NK-92 treated with Interleukin-12 subunit alpha and Interleukin-12 subunit beta, amount 100 ng/mL, for 24 hours (cell line): ENCODE measurements at places on chromosomes 12 and 14.

DNA sequence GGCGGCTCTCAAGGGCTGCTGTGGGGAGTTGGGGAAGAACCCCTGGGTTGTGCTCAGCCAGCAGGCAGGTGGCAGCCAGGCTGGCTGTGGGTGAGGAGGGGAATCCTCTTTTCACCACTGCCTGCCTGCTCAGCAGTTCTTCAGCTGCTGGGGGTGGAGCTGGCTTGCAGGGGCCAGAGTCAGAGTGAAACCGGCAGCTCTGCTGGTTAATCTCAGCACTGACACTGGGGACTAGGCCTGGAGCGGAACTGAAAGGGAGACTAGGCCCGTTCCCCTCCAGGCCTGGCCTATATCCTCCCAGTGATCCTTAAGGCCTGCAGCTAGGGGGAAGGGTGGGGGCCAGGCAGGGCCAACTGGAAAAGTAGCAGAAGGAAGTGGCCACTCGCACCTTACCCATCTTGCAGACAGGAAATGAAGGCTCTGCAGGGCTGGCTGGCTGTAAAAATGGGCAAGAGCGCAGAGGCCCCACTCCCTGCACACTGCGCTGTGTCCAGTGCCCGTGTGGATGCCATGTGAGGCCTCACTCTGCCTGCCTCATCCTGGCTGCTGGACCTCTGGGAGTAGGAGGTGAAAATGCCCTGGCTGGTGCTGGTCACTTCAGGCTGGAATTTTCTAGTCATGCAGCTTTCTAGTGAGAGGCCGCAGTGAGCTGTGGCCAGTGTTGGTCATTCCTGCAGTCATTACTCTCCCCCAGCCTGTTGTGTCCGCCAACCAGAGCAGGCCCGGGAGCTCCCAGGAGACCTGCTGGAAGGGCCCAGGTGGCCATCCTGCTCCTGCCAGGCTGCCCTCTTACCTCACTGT is 39.4 kb downstream of the SH2B3 start:
- DNase-seq = peak; percentile 72

DNA sequence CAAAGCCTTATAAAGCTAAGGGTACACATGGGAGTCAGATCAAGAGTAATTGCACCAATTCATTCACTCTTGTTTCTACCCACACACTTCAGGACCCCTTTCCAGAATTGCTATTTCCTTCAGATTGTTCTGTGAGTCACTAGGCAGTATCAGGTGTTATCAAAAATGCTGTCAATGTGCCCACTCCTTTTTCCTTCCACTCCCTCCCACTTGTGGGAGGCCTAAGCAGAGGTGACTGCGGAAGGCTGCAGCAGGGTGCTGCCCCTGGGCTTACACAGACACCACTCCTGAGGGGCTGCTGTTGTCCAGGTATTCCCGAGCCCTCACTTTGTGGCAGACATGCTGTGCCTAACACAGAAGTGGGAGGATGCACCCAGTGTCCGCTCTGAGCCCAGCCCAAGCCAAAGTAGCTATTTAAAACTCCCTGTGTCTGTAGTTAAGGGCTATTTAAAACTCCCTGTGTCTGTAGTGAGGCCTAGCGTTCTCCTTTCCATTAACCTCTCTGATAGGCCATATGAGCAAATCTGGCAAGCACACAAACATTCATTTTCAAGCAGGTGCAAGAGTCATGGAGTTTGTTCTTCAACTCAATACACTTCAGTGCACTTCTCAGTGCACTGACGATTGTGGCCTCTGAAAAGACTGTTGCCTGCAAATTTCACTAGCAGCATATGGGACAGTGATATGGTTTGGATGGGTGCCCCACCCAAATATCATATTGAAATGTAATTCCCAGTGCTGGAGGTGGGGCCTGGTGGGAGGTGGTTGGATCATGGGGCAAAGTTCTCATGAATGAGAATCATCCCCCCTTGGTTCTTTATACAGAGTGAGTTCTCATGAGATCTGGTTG is 117.8 kb downstream of the PHLDA1 start:
- no peak for DNase-seq

DNA sequence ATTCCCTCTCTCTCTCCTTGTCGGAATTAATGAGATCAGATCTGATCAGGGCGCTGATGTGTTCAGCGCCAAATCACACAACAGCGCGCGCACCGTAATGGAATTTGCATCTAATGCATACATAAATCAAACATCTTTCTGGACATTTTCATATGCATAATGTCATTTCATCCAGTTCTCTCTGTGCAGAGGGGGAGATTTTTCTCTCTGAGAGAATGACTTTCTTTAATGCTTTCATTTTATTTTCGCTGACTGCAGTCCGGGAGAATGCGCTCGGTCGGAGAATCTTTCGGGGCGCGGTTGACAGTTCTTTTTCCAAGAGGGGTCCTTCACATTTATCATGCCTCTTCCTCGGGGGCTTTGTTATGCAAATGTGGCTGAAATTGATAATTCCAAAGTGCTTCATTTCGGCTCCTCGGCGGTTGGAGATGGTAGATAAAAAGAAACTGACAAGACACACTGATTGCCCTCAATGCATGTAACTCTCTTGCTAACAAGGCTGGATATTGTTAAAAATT is 615.9 kb downstream of the VRK1 start:
- no peak for DNase-seq

GRCh38 chr14:66293533-66294105 is 192.6 kb upstream of the CCDC196 start:
- no peak for DNase-seq

DNA sequence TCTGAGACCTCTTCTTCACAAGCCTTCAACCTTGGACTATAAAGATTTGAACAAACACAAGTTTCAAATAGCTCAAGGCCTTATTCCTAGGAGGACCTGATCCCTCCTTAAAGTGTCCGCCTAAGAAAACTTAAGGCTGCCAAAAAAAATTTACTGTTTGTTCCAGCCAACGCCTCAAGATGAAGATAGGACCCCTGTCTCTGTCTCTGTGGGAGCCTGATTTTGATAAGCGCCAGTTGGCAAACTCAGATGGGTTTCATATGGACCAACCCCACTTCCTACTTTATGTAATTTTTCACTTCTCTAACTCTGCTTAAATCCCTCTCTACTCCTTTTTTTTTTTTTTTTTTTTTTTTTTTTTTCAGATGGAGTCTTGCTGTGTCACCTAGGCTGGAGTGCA is 11.0 kb downstream of the FKBP3 start:
- DNase-seq = no peak

DNA sequence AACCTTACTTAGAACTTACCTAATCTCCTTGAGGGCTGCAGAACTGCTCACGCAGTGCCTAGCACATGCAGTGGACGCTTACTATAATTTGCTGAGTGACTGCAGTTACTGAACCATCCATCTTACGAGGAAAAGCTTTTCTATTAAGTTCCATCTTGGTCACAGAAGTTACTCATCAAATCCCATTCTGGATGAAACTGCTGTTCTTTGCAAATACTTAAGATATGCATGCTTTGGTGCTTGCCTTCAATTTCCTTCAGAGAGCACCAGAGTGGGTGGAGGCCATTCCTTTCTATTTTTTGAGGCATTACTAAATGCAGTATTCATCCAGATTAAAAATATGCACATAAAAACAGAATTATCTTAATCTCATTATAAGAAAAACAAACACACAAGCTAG is 17.7 kb upstream of the PELI2 start:
- DNase-seq = no peak

GRCh38 chr12:53824001-53824712 is 72.4 kb upstream of the CISTR start:
- no peak for DNase-seq

DNA sequence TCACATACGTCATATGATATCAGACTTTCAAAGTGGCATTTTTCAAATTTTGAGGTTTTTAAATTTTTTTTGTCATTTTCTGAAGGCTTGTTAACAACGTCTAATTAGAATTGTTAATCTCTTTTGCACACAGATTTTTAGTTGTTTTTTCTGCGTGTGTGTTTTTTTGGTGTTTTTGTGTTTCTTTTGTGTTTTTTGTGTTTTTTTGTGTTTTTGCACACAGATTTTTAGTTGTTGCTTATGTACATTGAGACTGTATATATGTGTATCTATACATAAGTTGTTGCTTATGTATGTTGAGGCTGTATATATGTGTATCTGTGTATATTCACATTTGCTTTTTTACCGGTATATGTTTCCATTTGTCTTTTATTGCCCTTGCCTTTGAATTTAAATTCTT is 30.8 kb downstream of the ARID2 start:
- DNase-seq = no peak

DNA sequence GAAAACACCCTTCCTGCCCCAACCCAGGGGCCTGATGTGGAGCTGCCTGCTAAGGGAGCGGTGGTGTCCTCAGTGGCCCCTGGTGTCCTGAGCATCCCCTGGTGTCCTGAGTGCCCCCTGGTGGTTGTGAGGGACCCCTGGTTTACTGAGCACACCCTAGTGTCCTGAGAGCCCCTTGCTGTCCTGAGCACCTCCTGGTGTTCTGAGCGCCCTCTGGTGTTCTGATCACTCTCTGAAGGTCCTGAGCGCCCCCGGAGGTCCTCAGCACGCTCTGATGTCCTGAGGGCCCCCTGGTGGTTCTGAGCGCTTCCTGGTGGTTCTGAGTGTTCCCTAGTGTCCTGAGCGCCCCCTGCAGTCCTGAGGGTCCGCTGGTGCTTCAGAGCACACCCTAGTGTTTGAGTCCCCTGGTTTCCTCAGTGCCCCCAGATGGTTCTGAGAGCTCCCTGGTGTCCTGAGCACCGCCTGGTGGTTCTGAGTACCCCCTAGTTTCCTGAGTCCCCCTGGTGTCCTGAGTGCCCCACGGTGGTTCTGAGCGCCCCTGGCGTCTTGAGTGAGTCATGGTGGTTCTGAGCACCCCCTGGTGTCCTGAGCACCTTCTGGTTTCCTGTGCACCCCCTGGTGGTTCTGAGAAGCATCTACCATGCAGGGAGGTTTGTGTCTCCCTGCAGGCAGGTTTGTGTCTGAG is 1004.2 kb downstream of the TMEM121 start:
- no peak for DNase-seq

GRCh38 chr14:53767566-53767965 is 189.1 kb downstream of the BMP4 start:
- no peak for DNase-seq

DNA sequence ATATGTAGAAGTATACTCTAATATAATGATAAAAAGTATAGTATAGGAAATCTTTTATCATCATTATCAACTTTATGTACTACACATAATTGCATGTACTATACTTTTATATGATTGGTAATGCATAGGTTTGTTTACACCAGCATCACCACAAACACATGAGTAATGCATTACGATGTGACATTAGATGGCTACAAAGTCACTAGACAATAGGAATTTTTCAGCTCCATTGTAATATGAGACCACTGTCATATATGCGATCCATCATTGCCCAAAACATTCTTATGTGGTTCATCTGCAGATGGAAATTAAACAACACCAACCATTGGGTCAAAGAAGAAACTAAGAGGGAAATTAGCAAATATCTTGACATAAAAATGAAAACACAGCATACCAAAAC is 4.4 kb downstream of the ADAM20 start:
- DNase-seq = no peak

DNA sequence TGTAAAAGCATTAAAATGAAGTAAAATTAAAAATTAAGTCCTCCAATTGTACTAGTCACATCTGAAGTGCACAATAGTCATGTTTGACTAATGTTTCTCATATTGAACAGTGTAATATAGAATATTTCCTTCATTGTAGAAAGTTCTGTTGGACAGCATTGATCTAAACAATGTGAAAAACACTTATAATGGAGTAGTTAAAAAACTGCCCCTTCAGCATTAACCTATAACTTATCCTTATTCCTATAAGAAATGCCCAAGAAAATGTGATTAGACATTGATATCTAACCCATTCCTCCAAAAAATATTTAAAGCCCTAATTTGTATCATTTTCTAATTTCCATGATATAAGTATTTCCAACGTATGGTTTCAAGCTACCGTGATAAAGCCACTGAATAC is 210.7 kb downstream of the RASSF9 start:
- DNase-seq = no peak

GRCh38 chr14:58331111-58331510 is 32.8 kb downstream of the ARID4A start:
- DNase-seq = no peak

- no peak for DNase-seq
Observed at GRCh38 chr12:96350982-96351381, 49.3 kb downstream of the CDK17 start.

- no peak for DNase-seq
Observed at GRCh38 chr14:39366460-39367386, 65.5 kb downstream of the FBXO33 start.

- no peak for DNase-seq
Observed at GRCh38 chr14:93100100-93100499, 15.6 kb downstream of the ITPK1 start.

DNA sequence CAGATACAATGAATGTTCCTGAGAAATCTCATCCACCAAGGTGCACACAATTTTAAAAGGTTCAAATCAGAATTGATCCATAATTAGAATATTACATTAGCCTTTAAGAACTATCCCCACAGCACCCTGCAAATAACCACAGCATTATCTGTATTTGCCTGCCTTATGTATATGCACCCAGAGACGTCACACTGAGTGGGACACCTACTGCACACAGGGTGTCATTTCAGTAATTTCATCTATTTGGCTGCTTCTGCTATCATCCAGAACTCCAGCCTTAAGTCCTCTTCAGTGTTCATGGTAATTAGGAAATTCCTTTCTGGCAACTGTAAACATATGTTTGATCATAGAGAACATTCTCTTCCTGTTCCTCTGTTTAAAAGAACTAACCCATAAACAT is 298.4 kb downstream of the SYT1 start:
- DNase-seq = no peak

DNA sequence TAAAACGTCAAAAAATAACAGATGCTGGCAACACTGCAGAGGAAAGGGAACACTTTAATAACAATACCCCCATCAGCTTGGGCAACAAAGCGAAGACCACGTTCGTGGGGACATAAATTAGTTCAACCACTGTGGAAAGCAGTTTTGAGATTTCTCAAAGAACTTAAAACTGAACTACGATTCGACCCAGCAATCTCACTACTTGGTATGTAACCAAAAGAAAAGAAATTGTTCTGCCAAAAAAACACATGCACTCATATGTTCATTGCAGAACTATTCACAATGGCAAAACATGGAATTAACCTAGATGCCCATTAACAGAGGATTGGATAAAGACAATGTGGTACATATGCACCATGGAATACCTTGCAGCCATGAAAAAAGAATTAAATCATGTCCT is 81.2 kb upstream of the RAP1B start:
- DNase-seq = no peak

- no peak for DNase-seq
Observed at GRCh38 chr12:119176267-119177055, 2.3 kb upstream of the HSPB8 start.

DNA sequence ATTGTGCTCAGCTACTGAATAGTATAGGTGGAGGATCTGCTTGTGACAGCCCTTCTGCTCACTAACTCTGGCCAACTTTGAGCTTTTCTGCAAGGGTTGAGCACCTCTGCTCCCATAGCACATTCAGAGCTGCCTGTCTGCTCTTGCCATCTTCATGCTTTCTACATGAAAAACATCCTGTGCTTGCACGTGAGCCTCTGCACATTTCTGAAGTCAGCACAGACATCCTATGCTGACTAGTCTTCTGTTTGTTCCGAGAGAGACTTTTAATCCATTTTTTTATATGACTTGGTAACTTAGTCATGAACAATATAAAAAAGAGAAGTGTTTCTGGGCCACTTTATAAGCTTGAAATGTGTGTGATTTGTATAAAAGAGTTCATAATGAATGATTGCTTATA is 969.3 kb downstream of the TMTC2 start:
- DNase-seq = no peak

- DNase-seq = peak; percentile 48
Observed at GRCh38 chr14:72892879-72893635, 844 bp downstream of the DPF3 start.

GRCh38 chr12:122072031-122072970 is 6.3 kb upstream of the MLXIP start:
- no peak for DNase-seq
